Stimulated activated CD4-positive, alpha-beta T cell treated with anti-CD3 and anti-CD28 coated beads, Interleukin-15, amount 100 ng/mL, for 48 hours (primary cell): ENCODE measurements at places on chromosomes 7 and 10.

DNA sequence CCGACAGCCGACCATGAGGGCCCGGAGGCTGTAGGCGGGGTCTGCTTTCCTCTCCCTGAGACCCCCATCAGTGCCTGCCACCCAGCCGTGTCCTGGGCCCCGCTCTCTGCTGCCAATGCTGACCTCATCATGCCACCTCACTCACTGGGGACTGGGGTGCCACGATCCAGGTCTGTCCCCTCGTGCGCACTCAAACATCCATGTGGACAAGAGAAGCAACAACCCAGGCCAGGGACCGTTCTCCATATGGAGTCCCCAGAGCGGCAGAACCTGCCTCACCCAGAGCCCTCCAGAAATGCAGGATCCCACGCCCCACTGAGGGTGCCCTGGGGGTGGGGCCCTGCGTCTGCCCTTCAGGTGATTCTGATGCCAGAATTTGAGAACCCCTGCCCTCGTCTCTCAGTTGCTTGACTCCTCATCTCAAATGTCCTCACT is 210.0 kb upstream of the PPP2R2D start:
- no peak for DNase-seq

DNA sequence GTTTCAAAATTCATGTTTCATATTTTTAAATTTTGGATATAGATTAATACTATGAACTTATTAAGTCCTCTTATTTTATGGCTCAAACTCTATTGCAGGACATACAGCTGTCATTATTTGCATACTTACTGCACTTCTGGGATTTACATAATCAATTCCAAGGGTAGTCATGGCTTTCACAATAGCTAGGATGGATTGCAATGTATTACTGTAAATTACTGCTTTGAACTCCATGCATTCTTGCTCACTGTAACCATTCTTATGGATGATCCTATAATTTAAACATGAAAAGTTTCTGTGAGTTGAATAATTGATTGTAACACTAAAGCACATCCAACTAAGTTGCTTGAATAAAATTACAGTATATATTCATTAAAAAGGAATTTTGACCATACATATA is 23.5 kb downstream of the GNAT3 start:
- DNase-seq = no peak

- DNase-seq = no peak
Measured at GRCh38 chr10:133394801-133395221, 854 bp downstream of the MTG1 start.

DNA sequence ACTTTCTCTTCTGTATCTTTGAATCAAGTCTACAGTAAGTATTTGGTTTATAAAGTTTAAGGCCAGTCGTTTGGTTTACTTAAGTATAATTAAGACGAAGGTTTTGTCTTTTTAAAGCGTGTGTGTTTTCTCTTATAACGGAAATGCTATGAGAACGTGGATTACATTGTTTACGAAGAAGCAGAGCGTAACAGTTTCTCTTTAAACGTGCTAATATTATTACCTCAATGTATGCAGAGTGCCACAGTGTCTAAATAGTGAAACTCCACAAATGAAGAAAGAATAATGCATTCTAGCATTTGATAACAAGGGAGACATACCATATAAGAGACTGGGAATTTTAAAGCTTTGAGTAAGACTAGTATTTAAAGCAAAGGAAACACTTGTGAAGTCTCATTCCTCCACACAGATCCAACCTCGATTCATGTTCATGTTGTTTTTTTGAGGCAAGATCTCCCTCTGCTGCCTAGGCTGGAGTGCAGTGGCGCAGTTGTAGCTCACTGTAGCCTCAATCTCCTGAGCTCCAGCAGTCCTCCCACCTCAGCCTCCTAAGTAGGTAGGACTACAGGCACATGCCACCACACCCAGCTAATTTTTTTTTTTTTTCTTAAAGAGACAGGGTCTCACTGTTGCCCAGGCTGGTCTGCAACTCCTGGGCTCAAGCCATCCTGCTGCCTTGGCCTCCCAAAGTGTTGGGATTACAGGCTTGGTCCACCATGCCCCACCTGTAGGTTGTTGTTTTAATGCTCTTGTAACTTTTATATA is 75.1 kb downstream of the ANKRD61 start:
- peak; percentile 8 for DNase-seq

- DNase-seq = no peak
Measured at GRCh38 chr7:70132852-70133690, 534.8 kb downstream of the AUTS2 start.

DNA sequence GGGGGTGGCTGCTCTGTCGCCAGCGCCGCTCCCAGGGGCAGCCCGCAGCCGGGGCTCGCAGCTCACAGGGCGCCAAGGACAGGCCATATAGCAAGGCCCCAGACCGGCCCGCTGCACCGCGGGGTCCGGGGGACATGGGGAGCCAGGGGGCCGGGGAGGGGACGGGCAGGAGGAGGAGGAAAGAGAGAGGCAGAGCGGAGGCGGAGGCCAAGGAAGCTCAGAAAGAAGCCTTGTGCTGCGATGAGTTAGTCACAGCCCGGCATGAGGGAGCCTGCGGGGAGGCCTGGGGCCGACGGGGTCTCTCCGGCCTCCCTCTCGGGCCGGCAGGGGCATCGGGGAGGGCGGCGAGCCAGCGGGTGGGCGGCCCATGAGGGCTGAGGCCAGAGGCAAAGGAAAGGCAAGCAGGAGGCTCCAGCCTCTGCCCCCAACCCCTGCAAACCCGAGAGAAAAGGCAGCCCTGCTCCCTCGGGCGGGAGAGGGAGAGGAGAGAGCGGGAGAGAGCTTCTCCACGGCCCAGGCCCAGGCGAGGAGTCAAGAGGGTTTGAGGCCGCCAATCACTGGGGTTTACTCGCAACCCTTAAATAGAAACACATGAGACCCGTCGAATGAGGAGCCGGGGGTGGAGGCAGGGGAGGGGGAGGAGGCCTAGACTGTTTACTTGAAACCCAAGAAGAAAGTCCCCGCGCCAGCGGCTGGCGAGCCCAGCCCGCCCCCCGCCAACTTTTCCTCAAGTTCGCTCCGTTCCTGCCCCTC is 167.9 kb downstream of the NEURL1 start:
- DNase-seq = no peak

GRCh38 chr7:74452748-74453321 is 871 bp upstream of the GTF2IRD1 start:
- DNase-seq = no peak

DNA sequence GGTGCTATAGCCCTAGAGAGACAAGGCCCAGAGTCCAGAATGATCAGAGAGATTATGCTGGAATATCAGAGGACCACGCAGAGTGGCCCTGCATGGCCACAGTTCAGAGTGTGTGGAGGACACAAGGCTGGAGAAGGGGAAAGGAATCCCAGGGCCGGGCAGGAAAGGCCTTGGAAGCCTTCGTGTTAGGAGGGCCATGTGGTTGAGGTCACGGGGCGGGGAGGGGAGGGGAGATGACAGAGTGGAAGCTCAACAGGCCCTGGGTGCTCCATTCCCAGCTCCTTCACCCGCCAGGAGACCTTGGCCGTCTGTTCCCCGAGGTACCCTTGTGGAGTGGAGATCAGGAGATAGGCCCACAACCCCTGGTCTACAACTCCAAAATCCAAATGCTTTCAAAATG is 13.2 kb upstream of the EN2 start:
- DNase-seq = no peak

DNA sequence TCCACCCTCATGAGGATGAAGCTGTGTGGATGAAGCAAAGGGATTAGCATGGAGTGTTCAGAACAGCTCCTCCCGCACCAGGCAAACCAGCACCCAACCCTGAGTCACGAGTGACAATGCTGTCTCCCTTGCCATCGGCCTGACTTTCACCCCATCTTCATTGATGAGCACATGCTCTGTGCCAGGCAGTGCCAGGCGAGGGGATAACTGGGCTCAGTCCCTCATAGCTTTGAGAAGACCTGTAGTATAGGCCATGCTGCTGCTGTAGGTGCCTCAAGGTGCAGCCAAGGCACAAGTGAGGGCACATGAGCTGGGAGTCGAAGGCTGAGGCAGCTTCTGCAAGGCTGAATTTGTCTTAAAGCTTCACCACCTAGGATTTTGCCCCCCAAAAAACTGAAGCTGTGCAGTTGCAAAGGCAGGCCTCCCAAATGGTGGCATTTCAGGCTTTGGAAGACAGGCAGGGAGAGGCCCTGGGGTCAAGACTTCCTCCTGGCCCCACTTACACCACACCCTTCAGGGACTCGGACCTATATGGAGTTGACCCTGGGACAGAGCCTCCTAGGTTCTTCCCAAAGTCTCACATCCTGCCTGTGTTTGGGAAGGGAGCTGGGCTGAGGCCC is 54.2 kb upstream of the GDF10 start:
- no peak for DNase-seq

DNA sequence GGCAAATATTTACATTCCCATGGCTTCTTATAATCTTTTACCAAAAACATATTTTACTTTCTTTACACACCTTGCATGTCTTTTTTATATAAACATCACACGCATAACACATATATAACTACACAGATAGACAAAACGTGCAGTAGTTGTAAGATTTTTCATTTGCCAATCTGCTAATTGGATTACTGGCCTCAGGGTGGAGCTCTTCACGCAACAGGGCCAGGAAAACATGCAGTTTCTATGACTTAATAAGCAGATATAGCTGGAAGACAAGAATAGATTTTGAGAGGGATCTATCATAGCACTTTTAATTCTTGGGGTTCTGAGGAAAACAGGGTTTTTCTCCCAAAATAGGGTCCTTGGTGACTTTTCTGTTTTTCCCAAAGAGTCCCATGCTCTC is 12.7 kb downstream of the ACADSB start:
- DNase-seq = no peak

DNA sequence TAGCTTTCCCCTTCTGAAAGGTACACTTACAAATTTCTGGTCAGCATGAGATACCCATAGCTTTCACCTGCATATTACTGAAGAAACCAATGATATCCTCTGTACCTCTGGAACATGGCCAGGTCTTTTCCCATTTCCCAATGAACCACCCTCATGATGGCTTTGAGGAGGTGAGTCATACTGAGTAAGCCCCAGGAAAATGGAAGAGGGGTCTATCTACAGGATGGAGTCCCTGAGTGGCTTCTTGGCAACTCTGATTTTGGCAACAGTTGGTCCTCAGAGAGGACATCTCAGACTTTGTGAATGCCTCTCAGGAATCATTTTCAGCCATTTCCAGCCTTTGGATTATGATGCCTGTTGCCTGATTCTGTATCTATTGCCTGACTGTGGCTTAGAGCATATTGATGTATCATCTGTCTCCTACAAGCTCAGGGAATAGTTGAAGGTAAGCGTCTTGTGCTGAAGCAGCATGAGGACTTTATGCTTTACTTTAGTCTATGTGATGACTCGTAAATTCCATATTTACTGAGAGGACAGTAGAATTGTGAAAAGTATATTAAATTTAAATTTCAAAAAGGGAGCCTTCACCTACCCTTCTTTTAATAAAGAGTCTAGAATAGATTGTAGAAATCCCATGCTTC is 84.7 kb upstream of the DKK1 start:
- no peak for DNase-seq

GRCh38 chr7:37494926-37495325 is 46.3 kb upstream of the ELMO1 start:
- no peak for DNase-seq

- no peak for DNase-seq
Measured at GRCh38 chr7:108069646-108070045, 60.5 kb downstream of the LAMB4 start.

DNA sequence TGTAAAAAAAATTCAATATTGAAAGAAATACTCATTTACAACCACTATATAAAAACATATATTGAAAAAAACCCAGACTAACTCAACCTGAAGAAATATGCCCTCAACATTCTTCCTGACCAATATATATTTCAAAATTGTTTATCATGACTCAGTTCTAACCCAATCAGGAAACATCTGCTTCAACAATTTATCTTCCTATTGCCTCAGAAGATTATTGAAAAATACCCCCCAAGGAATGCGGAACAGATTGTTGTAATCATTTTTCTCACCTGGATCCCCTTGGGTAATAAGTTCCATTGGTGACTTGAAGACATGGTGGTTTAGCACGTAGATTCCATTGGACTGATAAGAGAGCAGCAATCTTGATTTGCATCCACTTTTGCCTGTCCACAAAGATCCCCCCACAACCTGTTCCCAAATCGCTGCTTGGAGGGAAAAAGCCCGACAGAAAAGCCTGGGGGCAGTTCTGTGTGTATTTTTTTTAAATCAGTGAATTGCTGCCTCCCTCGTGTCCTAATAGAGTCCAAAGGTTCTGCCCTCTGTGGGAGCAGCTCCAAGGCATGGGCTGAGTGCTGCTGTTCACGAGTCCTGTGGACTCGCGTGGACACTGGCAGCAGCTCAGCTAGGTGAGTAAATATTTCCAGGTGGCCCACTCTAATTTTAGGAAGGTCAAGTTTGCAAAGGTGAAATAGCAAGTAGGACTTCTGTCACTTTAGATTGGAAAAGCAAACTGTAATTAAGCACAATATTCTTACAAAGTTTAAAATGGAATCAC is 5.9 kb upstream of the INHBA start:
- DNase-seq = no peak

GRCh38 chr7:91800389-91800788 is 80.1 kb downstream of the MTERF1 start:
- no peak for DNase-seq
